ENCODE measurements at places on chromosomes 11 and 22.

DNA sequence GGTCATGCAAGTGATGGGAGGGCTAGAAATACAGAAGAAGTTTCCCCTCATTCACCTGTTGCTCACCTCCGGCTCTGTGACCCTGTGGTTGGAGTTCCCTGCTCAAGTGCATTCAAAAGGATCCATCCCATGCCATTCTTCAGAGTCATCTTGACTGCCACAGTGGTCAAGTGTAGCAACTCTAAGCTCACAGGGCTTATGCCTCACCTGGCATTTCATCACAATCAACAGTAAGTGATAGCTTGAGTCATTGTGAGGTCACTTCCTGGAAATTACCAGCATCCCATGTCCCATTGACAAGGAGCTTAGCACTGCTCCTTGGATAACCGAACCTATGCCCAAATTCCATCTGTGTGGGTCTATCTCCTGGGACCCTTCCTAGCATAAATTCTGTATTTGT lies 55.6 kb downstream of the OR4C45 start:
- DNase-seq: no peak

DNA sequence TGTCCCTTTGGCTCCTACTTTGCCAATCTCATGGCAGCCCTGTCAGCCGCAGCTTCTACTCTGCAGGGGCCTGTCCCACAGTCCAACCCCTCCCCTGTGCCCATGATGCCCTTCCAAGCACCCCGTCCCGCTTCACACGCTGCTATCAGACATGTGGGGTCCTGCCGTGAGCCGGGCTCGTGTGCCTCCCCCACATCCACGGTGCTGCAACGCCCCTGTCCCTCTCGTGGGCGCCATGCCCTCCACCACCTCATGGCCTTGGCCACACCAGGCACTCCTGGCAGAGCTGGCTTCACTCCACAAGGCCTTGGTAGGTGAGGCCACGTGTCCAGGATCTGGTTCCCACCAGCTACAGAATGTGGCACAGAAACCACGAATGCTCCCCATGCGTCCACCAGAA lies 23.0 kb downstream of the CHID1 start:
- DNase-seq: no peak

- no peak for DNase-seq
Measured at GRCh38 chr11:45321669-45322068, 35.5 kb upstream of the SYT13 start.

DNA sequence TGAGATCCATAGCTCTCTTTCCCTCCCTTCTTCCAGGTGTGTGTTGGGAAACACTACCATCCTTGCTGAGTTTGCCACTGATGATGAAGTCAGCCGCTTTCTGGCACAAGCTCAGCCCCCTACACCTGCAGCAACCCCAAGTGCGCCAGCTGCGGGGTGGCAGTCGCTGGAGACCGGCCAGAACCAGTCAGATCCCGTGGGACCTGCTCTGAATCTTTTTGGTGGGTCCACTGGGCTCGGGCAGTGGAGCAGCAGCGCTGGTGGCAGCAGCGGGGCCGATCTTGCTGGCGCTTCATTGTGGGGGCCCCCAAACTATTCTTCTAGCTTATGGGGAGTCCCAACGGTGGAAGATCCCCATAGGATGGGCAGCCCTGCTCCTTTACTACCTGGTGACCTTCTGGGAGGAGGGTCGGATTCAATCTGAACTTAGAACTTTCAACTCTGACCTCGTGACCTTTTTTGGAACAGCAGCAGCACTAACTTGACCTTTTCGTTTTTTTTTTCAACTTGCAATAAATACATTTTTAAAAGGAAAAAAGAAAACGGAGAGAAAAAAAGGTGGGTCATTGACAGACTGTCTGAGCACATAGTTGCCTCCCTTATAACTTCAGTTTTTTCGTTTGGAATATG lies 23.4 kb upstream of the ADSL start:
- no peak for DNase-seq

DNA sequence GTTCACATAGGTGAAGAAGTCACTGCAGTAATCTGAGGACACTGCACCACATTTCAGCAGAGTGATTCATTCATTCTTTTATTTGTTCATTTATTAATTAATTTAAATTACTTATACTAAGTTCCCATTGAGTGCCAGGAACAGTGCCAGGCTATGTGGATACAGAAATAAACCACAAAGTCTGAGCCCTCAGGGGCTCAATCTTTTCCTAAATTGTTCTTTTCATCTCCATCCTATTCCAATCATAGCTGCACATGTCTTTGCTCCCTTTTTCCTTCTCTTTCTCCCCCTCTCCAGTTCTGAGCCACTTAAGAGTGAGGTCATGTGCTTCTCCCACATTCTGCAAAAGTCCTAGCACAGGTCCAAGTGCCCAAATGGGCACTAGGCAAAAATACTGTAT lies 4.9 kb downstream of the SYTL2 start:
- DNase-seq: no peak

DNA sequence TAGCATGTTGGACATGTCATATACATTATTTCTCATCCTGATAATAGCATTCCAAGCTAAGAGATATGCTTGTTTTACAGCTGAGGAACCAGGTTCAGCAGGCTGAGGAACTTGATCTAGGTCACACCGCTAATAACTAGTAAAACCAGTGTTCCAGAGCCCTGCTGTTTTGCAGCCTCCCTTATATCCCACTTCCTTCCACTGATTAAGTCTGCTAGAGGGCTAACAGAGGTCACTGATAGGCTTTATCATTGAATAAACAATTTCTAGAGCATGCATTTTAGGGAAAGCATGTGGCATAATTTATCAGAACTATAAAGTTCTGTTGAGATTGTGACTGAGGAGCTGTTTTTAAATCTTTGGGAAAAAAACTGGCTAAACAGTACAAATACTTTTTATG lies 54.0 kb downstream of the UVRAG start:
- DNase-seq: no peak

DNA sequence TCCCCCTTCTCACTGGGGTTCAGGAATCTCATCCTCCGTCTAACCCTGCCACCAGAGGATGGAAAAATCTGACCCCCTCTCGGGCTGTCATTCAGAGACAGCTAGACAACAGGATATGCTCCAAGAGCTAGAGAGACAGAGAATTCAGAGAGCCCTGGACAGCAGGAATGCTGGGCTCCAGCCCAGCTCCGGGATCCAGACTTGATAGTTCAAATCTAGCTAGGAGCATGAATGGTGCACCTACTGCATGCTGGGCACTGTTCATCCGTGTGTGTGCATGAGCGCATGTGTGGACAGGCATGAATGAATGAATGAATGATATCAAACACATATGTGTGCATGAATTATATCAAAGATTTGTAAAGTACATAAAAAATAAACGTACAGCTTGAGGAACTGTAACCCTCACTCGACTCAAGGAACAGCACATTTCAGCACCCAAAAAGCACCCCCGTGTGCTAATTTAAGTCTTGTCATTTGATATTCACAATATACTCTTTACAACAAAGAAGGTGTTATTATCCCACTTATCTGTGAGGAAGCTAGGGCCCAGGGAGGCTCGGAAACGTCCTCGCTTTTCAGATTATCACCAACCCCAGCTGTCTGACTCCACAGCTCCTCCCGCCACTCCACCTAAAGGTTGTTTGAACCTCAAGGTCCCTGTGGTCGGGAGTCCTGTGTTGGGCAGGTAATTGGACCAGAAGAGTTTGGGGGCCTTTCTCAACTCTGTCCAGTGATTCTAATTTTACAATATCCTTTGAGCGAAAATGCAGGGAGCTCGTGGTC lies 640 bp upstream of the VSIG10L2 start:
- DNase-seq: no peak

GRCh38 chr11:71156301-71156700 lies 96.1 kb downstream of the SHANK2 start:
- no peak for DNase-seq

DNA sequence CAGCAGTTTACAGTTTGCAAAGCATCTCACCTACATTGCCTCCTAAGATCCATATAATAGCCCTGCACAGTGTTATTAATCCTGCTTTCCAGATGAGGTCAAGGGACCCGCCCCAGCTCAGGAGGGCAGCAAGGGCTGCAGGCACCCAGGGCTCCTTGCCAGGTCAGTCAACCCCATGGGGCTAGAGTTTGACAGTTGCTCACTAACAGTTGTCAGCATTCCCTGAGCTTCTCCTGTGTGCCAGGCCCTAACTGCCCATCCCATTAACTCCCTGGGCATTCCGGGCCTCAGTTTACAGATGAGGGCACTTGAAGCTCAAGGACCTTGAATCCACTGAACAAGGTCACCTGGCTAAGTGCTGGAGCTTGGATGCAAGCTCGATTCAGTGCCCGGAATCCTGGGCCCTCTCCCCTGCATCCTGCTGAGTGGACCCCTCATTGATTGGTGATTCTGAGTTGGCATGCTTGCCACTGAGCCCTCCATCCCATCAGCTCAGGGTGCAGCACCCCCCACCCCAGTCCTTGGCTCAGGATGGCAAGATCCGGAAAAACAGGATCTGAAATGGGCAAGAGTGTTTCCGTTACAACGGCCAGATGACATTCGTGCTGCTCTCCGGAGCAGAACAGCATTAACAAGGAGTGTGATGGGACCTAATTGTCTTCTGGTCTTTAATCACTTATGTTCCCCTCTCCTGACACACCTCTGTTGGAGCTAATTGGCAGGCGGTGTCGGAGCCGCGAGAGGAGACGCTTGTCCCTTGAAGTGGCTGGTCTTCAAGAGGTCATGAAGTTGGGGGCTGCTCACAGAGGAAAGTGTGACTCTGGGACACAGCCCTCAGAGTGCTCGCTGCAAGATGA lies 87.4 kb upstream of the SHISAL1 start:
- no peak for DNase-seq

GRCh38 chr11:110433393-110434333 lies 3.9 kb downstream of the FDX1 start:
- DNase-seq: peak; percentile 29

DNA sequence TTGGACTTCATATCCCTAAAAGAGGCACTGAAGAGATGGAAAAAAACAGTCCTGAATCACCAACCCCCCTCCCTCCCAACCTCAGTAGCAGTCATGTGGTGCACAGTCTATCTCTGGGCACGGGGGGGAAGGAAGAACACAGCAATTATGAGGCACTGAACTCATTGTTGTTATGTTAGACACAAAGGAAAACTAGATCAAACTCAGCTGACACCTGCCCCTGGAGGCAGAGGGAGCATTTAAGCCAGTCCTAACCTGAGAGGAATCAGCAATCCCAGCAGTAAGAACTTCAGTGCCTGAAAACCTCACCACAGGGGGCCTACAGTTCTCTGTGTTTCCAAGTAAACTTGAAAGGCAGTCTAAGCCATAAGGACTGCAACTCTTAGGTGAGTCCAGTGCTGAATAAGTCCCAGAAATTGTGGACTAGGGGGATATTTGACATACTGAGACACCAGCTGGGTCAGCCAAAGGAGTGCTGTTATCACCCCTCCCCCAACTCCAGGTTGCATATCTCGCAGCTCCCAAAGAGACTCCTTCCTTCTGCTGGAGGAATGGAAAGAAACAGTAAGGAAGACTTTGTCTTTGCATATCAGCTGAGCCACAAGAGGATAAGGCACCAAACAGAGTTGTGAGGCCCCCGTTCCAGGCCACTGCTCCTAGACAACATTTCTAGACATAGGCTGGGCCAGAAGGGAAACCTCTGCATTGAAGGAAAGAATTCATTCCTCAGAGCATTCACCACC lies 72.5 kb downstream of the GLYATL1 start:
- DNase-seq: no peak

GRCh38 chr22:46081831-46082210 lies 68.5 kb upstream of the PPARA start:
- no peak for DNase-seq
